ENCODE measurements at places on chromosomes 7 and 10.

DNA sequence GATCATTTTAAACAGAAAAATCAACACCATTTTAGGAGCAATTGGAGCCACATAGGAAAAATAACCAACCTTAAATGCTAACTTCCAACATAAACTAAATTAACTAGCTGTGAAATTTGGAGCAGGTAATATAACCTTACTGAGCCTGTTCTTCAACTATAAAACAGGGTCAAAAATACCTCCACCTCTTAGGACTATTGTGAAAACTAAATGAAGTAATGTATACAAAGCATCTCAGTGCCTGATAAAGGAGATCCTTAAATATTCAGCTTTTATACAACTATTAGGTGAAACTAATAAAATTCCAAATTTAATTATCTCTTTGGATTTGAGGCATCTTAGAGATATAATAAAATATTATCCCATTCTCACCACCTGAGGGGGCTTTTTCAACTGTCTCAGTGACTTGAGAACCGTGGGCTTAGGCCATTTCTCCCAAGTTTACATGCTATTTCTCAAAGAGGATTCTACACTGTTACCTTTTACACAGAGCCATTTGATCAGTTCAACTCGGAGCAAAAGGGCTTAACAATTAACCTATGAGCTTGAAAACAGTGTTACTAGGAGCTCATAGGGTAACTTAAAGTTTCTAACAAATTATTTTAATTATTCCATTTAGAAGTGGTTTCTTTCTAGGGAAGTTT lies 165.0 kb upstream of the ASAH2 start:
- H3K36me3 ChIP-seq: no peaks in the 10 kb centered on the region
- no peak overlapping the region for H3K27ac ChIP-seq
- H3K4me3 ChIP-seq: no peak overlapping the region
- no peaks in the 10 kb centered on the region for H3K27me3 ChIP-seq
- H3K4me1 ChIP-seq: peaks cover 5% of the 10 kb centered on the region
- no peak for DNase-seq

DNA sequence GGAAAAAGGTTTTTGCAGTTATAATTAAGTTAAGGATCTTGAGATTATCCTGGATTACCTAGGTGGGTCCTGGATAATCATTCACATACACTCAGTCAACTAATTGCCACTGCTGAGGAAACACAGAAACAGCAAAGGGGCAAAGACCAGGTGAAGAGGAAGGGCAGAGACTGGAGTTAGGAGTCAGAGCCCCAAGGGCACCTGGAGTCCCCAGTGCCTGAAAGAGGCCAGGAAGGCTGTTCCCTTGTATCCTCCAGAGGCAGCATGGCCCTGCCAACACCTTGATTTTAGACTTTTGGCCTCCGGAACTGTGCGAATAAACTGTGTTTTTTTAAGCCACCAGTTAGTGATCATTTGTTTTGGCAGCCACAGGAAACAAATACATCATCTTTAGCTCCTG lies 24.6 kb downstream of the PRR15 start:
- no peak overlapping the region for H3K4me3 ChIP-seq
- H3K36me3 ChIP-seq: no peaks in the 10 kb centered on the region
- H3K27ac ChIP-seq: no peak overlapping the region
- no peaks in the 10 kb centered on the region for H3K27me3 ChIP-seq
- no peak for DNase-seq

- no peak overlapping the region for H3K27ac ChIP-seq
- H3K36me3 ChIP-seq: no peaks in the 10 kb centered on the region
- H3K4me3 ChIP-seq: no peak overlapping the region
- DNase-seq: no peak
- H3K27me3 ChIP-seq: no peaks in the 10 kb centered on the region
Observed at GRCh38 chr10:5040010-5040673, 36.5 kb upstream of the AKR1C2 start.

DNA sequence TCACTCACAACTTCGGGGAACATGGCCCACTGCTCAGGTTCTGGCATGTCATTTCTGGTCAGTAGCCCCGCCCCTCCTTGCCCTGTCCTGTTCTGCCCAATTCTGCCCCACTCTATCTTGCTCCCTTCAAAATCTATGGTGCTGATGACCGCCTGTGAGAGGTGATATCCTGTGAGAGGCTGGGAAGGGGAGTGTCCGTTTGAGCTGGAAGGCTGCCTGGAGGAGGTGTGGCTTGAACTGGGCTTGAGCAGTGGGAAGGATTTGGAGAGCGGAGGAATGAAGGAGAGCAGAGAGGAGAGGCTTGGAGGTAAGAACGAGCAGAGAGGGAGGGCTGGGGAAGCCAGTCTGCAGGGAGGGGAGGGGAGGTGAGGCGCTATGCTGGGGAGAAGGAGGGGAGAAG lies 145.3 kb downstream of the RPS24 start:
- no peaks in the 10 kb centered on the region for H3K4me1 ChIP-seq
- H3K36me3 ChIP-seq: no peaks in the 10 kb centered on the region
- no peak for DNase-seq
- no peak overlapping the region for H3K4me3 ChIP-seq

DNA sequence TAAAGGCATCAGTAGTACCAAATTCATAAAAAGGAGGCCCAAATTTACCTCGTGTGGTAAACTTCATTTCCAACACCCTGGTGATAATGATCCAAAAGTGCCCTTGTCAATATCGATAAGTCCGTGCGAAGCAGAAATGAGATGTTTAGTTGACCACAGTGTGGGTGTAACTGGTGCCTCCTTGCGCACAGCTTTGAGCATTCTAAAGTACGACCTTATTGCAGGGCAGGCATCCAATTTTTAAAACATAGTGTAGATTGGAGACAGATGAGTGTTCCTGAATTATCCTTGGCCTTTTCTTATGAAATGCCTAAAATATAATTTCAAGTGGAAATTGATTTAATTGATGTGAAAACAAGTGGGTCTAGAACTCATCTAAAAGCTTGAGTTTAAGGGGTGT lies 248.4 kb downstream of the TRIL start:
- no peak for DNase-seq
- H3K4me1 ChIP-seq: no peaks in the 10 kb centered on the region
- no peaks in the 10 kb centered on the region for H3K27me3 ChIP-seq
- H3K36me3 ChIP-seq: no peaks in the 10 kb centered on the region
- H3K27ac ChIP-seq: no peak overlapping the region
- no peak overlapping the region for H3K4me3 ChIP-seq

DNA sequence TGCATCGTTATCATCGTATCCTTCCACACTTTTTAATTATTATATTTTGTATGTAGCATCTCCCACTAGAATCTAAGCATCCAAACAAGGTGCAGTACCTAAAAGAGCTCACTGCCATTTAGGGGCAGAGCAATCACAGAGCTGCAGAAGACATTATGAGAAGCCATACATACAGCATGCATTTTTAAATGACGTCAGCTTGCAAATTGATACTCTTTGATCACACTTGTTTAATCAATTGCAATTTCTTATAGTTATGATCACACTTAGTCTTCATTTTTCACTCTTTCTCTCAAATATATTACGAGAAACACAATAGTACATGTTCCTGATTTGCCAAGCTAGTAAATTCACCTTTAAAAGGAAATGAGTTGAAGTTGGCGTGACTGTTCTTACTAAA lies 753.3 kb upstream of the LRRN3 start:
- H3K4me1 ChIP-seq: no peaks in the 10 kb centered on the region
- H3K27me3 ChIP-seq: no peaks in the 10 kb centered on the region
- H3K27ac ChIP-seq: no peak overlapping the region
- no peak for DNase-seq
- no peak overlapping the region for H3K4me3 ChIP-seq
- H3K36me3 ChIP-seq: no peaks in the 10 kb centered on the region

GRCh38 chr10:61904733-61905725 lies 3.5 kb downstream of the ARID5B start:
- H3K36me3 ChIP-seq: no peaks in the 10 kb centered on the region
- DNase-seq: no peak
- H3K27me3 ChIP-seq: no peaks in the 10 kb centered on the region
- no peak overlapping the region for H3K27ac ChIP-seq
- no peak overlapping the region for H3K4me3 ChIP-seq

GRCh38 chr7:37352251-37352880 lies 96.3 kb downstream of the ELMO1 start:
- no peaks in the 10 kb centered on the region for H3K27me3 ChIP-seq
- no peaks in the 10 kb centered on the region for H3K36me3 ChIP-seq
- H3K4me1 ChIP-seq: peaks cover 6% of the 10 kb centered on the region

DNA sequence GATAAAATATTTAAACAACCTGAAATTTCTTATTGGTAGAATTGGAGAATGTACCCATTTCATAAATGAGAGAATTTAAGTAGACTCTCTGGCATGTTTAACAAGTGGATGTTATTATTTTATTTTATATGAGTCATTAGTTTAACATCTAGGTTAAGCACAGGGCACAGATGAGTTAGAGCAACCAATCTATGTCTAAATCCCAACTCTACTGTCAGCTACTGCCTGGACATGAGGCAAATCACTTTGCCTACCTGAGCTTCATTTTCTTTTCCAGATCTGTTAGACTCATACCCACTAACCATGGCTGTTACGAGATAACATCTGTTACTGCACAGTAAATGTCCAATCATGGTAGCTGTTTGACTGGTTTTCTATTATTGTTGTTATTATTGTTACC lies 251.1 kb downstream of the INHBA start:
- H3K36me3 ChIP-seq: no peaks in the 10 kb centered on the region
- no peak overlapping the region for H3K4me3 ChIP-seq
- H3K4me1 ChIP-seq: peaks cover 5% of the 10 kb centered on the region
- DNase-seq: no peak
- H3K27ac ChIP-seq: no peak overlapping the region

DNA sequence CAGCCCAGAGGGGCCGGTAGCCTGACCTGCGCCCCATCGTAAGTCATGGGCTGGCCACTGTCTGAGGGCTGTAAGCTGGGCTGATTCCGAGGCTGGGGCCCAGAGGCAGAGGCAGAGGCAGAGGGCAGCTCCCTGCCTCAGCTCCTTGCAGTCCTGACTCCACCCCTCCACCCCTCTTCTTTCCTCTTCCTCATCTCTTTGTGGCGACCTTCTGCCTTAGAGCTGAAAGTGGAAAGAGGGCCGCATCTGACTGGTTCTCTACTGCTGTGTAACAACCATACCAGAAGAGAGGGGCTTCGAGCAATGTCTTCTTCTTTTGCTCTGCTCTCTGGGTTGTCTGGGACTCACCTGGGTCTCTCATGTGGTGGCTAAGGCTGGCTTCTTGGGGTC lies 179.1 kb downstream of the RPS24 start:
- no peaks in the 10 kb centered on the region for H3K27me3 ChIP-seq
- no peak for DNase-seq
- H3K4me1 ChIP-seq: peaks cover 14% of the 10 kb centered on the region
- H3K36me3 ChIP-seq: no peaks in the 10 kb centered on the region
- peak overlapping the region; percentile 35 for H3K27ac ChIP-seq

DNA sequence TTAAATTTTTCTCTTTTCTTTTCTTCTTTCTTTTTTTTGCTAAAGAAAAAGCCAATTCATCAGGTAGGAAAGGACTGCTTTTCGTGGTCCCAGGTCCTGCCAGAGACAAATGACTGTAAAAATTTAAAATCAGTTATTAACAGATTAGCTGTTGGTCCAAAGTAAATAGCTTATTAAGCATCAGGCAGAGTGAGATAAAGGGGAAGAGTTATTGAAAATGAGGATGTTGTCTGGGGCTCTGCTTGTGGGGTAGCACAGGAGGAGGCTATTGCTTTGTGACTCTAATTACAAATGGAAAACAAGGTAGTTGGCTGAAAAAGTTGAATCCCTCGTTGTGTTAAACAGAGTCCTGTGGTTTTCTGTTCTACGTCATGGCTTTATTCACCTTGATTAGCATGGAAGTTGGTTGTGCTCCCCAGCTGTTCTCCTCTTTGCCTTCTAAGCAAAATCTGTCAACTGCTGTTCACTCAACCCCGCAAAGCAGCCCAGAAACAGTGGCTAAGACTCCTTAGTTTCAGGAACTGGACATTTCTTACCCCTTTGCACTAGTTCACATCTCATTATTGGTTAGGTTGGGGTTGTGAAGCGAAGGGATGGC lies 128.9 kb downstream of the SNX10 start:
- no peaks in the 10 kb centered on the region for H3K4me1 ChIP-seq
- H3K36me3 ChIP-seq: no peaks in the 10 kb centered on the region
- H3K27me3 ChIP-seq: no peaks in the 10 kb centered on the region
- no peak overlapping the region for H3K27ac ChIP-seq
- H3K4me3 ChIP-seq: no peak overlapping the region

- H3K27me3 ChIP-seq: no peaks in the 10 kb centered on the region
- H3K4me3 ChIP-seq: no peak overlapping the region
- DNase-seq: no peak
Observed at GRCh38 chr7:67760971-67761370, 764.3 kb downstream of the TYW1 start.

DNA sequence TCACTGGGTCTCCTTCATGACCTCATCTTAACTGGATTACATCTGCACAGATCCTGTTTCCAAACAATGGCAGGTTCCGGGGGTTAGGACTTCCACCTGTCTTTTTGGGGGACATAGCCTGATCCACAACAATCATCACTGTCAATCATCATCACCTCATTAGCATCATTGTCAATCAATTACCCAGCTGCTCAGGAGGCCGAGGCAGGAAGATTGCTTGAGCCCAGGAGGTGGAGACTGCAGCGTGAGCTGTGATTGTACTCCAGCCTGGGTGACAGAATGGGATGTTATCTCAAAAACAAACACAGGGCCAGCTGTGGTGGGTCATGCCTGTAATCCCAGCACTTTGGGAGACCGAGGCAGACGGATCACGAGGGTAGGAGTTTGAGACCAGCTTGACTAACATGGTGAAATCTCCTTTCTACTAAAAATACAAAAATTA lies 18.7 kb downstream of the AMZ1 start:
- H3K4me3 ChIP-seq: no peak overlapping the region
- no peak for DNase-seq
- H3K27me3 ChIP-seq: no peaks in the 10 kb centered on the region

GRCh38 chr10:45376371-45376801 lies 2.4 kb downstream of the ALOX5 start:
- no peak overlapping the region for H3K4me3 ChIP-seq
- no peaks in the 10 kb centered on the region for H3K36me3 ChIP-seq
- H3K4me1 ChIP-seq: peaks cover 8% of the 10 kb centered on the region
- H3K27me3 ChIP-seq: no peaks in the 10 kb centered on the region
- DNase-seq: no peak
- no peak overlapping the region for H3K27ac ChIP-seq

GRCh38 chr7:132469264-132469663 lies 107.0 kb downstream of the PLXNA4 start:
- H3K27me3 ChIP-seq: no peaks in the 10 kb centered on the region
- H3K36me3 ChIP-seq: no peaks in the 10 kb centered on the region
- DNase-seq: no peak
- peaks cover 12% of the 10 kb centered on the region for H3K4me1 ChIP-seq
- no peak overlapping the region for H3K4me3 ChIP-seq
- H3K27ac ChIP-seq: no peak overlapping the region

- DNase-seq: no peak
- H3K27me3 ChIP-seq: no peaks in the 10 kb centered on the region
- no peak overlapping the region for H3K27ac ChIP-seq
- H3K4me1 ChIP-seq: peaks cover 1% of the 10 kb centered on the region
- no peaks in the 10 kb centered on the region for H3K36me3 ChIP-seq
Observed at GRCh38 chr7:147541261-147541660, 1049.3 kb upstream of the C7orf33 start.

- no peaks in the 10 kb centered on the region for H3K36me3 ChIP-seq
- no peak overlapping the region for H3K27ac ChIP-seq
Observed at GRCh38 chr10:13787015-13787421, 200.3 kb downstream of the PRPF18 start.
